ENCODE measurements at places on chromosomes 16 and 17. TPM values are rescaled to one million over a fixed set of nuclear protein-coding genes. Genes with fewer than 3 reads are reported as not detected.

GRCh38 chr17:70104791-70105523, 29.9 kb downstream of the KCNJ16 start:
- no peak for DNase-seq

DNA sequence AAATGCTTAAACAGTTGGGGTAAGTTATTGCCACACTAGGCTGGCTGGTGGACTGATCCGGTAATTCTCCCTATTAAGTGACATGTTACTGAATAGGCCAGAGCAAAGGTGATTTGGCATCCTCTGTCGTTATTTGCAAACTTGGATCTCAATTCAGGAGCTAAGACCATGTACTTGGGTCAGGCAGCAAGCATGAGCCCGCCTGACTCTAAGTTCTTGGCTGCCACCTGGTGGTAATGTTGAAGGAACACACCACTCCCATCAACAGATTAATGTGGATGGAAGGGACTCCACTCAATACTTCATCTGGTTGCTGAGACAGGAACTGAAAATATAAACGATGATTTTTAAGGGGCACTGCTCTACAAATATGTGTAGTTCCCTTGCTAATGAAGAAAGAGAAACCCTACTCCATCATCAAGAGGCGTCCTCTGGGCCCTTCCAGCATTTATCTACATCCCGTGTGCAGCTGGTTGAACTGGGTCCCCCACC, 70.8 kb downstream of the EMP2 start:
- peak; percentile 88 for DNase-seq

DNA sequence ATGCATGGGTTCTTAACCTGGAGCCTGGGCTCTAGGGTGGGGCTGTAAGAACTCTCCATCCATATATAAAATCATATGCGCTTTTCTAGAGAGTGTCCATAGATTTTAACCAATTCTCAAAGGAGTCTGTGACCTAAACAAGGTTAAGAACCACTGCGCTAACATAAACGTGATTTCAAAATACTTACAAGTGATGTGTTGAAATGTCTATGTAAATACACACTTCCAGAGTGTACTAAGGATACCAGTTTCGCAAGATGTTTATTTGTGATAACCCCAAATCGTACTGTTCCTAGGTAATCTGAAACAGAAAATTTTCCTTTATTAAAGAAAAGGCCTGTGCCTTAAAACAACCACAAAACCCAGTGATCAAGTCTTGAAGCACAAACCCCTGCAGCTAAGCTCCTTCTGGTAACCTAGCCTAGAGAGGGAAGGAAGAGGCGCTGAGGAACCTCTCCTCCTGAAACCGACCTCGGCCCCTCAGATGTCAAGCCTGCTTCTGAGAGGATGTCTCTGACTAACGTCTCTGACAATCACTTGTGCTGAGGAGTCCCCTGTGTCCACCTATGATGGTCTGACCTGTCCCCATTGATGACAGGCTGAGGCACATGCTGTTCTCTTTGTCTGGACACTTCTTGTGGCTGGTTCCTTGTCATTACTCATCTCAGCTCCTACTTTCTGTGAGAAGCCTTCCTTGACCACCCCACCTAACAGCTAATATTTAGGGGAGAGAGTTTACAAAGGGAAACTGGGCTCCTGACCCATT, 32.2 kb downstream of the SNN start:
- DNase-seq = no peak

GRCh38 chr17:82349287-82349701, 9.8 kb upstream of the TEX19 start:
- peak; percentile 45 for DNase-seq

- DNase-seq = no peak
Measured at GRCh38 chr17:19763416-19763815, 15.3 kb upstream of the ALDH3A1 start.

DNA sequence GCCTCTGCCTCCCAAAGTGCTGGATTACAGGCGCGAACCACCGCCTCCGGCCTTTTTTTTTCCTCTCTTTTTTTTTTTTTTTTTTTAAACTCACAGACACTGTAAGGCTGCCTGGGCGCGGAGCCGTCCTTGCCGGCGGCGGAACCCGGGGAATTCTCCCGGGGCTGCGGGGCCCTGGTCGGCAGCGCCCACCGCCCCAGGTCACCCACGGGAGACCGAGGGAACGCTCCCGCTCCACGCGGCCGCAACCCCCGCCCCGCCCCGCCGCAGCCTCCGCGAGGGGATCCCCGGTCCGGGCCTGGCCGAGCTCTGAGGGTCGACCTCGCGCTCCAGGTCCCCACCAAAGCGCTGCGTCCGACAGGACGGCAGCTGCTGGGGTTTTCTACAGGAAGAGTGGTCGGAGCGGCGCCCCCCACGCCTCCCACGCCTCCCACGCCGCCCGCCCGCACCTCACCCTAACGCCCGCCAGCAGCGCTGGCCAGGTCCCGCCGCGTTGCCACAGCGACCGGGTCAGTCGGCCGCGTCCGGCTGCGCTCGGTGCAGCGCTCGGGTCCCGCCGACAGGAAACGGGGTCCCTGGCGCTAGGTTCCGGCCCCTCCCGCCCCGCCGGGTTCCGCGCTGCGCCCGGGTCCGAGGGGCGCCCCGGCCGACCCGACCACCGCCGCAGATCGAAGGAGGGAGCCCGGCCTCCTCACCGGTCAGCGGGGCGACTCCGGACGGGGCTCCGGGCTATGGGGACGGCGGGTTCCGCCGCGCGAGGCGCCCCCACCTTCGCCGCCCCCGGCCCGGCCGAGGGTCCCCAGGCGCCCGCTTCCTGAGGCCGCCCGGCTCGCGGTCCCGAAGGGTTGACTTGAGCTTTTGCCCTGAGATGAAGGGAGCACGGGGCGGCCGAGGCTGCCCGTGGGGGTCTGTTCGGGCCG, at the start of gene CCDC57:
CCDC57 (minus strand) TSS at position 512 of the 920 bp plus-strand sequence. CDS start 10,898 bp downstream, outside the sequence.
- DNase-seq = peak; percentile 89

- no peak for DNase-seq
Measured at GRCh38 chr17:39787743-39788484, 50.2 kb downstream of the GRB7 start.

- no peak for DNase-seq
Measured at GRCh38 chr16:73945631-73946030, 351.0 kb upstream of the PSMD7 start.

DNA sequence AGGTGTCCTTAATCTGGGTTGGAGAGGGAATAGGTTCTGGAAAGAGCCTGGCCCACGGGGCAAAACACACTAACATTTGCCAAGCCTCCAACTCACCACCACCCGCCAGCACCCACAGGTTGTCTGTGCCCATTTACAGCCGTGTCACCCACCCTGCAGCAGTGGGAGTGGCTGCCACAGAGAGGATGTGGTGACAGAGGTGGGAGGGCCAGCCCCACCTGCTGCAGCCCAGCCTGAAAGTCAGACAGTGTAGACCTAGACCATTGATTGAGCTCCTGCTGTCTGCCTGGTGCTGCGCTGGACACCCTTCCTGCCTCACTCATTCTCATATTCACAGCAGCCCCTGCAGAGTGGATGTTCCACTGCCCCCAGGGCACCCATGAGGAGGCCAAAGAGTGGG, 44.7 kb downstream of the IL21R start:
- DNase-seq = no peak

DNA sequence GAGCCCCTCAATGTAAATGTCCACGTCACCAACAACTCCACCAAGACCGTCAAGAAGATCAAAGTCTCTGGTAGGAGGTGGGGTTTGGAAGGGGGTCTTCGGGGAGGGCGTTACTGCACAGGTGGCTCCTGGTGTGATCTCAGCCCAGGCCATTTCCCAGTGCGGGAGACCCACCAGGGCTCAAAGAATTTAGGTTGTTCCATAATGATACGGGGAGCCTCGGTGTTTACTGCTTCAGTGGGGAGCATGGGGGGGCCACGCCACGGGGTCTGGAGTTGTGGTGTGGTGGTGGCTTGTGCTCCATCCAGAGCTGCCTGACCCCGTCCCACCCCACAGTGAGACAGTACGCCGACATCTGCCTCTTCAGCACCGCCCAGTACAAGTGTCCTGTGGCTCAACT, 7.8 kb downstream of the ARRB2 start:
- DNase-seq = no peak

DNA sequence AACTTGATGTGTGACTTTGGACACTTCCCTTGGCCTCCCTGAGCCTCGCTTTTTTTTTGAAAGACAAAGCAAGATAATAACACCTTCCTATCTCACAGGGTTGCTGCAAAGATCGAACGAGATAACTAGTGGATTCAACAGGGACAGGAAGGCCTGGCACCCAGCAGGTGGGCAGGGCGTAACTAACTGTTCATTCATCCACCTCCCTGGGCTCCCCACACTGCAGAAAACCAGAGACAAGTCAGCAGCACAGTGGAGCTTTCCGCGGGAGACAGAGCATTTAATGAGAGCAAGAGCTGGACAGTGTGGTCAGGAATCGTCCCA, 28.7 kb downstream of the SLC13A5 start:
- no peak for DNase-seq

DNA sequence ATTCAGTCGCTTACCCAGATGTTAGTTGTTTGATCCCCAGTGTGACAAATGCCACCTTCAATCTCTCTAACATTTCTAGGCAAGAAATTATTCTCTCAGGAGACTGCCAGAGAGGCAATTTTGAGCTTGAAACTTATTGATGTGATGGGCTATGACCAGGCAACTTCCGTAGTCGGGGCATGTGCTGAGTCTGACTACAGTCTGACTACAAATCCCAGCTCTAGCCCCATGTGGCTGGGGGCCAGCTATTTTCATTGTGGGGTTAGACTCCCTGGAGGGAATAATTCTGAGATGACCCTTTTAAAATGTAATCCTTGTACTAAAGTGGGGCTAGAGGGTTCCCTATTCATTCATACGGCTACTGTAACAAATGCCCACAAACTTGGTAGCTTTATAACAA, 65.9 kb downstream of the RBFOX1 start:
- no peak for DNase-seq

DNA sequence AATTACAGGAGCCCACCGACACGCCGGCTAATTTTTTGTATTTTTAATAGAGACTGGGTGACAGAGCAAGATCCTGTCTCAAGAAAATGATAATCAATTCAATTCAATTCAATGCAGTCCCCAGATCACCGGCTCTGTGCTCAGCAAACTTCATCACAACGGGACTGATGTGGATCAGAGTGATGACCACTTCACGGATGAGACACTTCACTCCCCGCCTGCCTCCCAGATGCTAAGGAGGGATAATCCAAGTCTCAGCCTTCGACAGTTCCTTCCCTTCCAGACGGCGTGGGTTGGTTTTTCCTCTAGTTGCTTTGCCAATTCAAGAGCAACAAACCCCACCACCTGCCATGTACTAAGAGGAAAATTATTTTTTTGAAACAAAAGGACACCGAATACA, 93.8 kb downstream of the ZDHHC7 start:
- no peak for DNase-seq

GRCh38 chr17:44930667-44931066, 15.4 kb upstream of the GFAP start:
- no peak for DNase-seq

DNA sequence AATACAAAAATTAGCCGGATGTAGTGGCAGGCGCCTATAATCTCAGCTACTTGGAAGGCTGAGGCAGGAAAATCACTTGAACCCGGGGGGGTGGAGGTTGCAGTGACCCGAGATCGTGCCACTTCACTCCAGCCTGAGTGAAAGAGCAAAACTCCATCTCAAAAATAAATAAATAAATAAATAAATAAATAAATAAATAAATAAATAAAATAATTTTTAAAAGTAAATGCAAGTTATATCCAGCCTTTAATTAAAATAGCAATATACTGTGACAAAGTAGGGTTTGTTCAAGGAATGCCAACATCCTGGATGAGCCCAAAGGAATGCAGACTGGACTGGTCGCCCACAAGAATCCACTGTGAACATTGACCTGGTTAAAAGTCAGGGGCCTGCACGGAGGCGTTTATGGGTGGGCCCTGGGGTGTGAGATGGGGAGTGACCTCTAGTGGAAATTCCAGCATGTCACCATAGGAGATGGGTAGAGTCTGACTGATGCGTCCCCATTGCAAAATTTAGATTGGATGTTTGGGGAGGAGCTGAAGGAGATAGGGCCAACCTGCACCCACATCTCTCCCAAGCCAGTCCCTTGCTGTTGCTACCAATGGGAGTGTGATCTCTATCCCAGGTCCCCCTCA, 9.7 kb upstream of the PIK3R5 start:
- DNase-seq = no peak

GRCh38 chr16:47284999-47285398, 141.3 kb upstream of the NETO2 start:
- no peak for DNase-seq

DNA sequence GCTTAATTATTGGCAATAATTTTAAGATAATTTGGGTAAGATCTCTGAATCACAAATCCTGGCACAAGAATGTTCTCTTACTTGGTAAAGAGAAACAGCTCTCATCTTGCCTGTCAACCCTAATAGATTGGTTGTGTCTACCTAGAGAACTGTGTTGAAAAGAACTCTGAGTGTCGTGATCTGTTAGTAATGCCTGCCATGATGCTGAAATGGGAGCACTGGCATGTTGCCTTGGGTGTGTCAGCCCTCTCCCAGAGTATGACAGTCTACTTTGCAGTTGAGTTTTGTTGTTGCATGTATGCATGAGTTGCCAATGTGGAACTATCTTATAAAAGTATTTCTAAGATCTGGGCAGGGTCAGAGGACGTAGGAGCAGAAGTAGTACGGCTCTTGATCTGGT, 221.4 kb downstream of the MAF start:
- no peak for DNase-seq

- DNase-seq = no peak
Measured at GRCh38 chr16:86491640-86492023, 18.7 kb upstream of the FOXF1 start.

GRCh38 chr17:7435676-7436555, 681 bp downstream of the TMEM102 start:
- DNase-seq = peak; percentile 46

GRCh38 chr16:31333686-31334649, 21.0 kb upstream of the ITGAX start:
- peak; percentile 42 for DNase-seq

- no peak for DNase-seq
Measured at GRCh38 chr16:58026705-58027160, 1.2 kb downstream of the MMP15 start.

GRCh38 chr16:75247249-75247648, 4.2 kb downstream of the BCAR1 start:
- no peak for DNase-seq

GRCh38 chr16:74795104-74795503, 20.5 kb upstream of the FA2H start:
- DNase-seq = no peak

Gene MMP2
- polyA plus RNA-seq = 39.9 TPM

Gene GUCY2D
- 3.7 TPM for polyA plus RNA-seq

Gene NUFIP2
- 9.7 TPM for polyA plus RNA-seq

Gene OR4D1
- polyA plus RNA-seq = not detected

Gene KRTAP3-2
- not detected for polyA plus RNA-seq

Gene MYH13
- polyA plus RNA-seq = not detected

Gene ARHGAP44
- 16.5 TPM for polyA plus RNA-seq

Gene TBC1D3I
- not detected for polyA plus RNA-seq

All from cardiac muscle cell (in vitro differentiated cells and primary cell).